Left cardiac atrium (tissue), 4 donors: ENCODE measurements at places on chromosomes 6 and 20.
A peak's percentile ranks its signal among the peaks of the same experiment; 100 is the strongest.

DNA sequence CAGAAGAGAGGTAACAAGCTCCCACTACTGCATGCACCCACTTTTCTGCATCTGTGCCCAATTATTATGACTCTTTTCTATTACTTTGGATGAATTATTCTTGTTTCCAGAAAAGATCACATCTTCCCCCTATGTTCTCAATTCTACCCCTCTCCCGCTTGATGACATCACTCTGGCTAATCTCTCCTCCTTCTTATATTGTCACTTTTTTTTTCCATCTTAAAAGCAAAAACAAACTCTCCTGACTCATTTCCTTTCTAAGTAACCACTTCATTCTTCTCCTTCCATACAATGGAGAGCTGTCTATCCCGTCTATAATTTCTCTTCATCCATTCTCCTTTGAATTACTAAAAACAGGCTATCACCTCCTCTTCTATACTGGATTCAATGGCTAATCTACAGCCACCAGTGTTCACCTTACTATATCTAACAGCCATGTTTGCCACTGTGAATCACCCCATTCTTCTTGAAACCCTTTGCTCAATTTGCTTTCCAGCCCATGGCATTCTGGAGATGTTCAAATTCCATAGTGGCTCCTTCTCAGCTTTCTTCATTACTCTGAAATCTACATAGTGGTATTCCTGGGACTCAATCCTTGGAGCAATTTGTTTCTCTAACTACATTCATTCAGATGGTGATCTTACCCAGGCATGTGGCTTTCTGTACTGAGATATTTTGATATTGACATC is 378.4 kb downstream of the ARHGAP18 start:
- DNase-seq, result no peak

- no peak for DNase-seq
Measured at GRCh38 chr6:13295576-13295975, 32.8 kb downstream of the TBC1D7 start.

GRCh38 chr6:149170564-149171452 is 146.7 kb upstream of the TAB2 start:
- DNase-seq, result peak; percentile 61

DNA sequence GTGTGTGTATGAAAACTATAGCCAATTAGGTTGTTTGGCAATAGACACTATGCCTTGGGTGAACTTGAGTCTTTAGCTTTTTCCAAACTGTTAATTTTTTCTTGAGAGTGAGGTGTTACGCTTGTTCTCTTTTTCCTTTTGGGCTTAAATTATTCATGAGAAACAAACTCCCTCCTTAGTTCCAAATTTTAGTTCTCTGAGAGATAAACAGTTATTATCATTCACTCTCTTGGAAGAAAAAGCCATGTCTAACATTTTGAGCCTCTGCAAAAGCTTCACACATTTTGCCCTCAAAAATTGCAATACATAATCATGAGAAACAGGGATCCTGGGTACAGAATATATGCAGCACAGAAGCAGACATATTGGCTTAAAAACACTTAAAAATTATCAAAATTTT is 1353.9 kb upstream of the MAP3K7 start:
- DNase-seq, result no peak
